Stimulated activated CD4-positive, alpha-beta T cell treated with anti-CD3 and anti-CD28 coated beads, TNF-alpha, amount 100 ng/mL, for 48 hours (primary cell): ENCODE measurements at places on chromosomes 2 and 18.
A peak's percentile ranks its signal among the peaks of the same experiment; 100 is the strongest.

- no peak for DNase-seq
These were observed 66.5 kb upstream of the TLK1 start for GRCh38 chr2:171227066-171227782.

- no peak for DNase-seq
These were observed 482.5 kb downstream of the BCL11A start for GRCh38 chr2:60070736-60071489.

DNA sequence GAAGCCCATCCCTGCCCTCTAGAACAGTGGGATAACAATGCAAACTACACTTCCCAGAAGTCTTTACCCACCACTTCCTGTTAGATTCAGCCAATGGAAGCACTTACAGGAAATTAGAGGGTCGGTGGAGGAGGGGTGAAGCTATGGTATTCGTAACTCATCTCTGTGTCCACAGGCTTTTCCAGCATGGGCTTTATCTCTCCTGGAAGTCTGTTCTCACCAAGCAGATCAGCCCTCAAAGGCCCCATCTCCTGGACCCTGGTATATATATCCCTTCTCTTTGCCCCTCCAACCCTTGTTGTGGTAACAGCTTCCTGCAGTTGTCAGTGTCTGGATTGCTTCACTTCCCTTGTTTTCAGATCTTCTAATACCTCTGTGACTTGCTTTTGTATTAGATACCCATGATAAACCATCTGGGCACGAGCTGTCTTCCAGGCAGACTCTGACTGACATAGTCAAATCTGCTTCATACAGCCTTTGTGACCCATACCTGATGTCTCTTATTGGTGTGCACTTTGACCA is 475.0 kb upstream of the POU3F3 start:
- DNase-seq = peak; percentile 4

- no peak for DNase-seq
These were observed 325.4 kb downstream of the ERBB4 start for GRCh38 chr2:212213191-212213590.

GRCh38 chr2:70852824-70853223 is 17.2 kb upstream of the CD207 start:
- DNase-seq = no peak

- DNase-seq = no peak
These were observed 60.5 kb downstream of the AGAP1 start for GRCh38 chr2:235554385-235554784.

GRCh38 chr2:31505111-31505510 is 75.6 kb downstream of the SRD5A2 start:
- DNase-seq = no peak

DNA sequence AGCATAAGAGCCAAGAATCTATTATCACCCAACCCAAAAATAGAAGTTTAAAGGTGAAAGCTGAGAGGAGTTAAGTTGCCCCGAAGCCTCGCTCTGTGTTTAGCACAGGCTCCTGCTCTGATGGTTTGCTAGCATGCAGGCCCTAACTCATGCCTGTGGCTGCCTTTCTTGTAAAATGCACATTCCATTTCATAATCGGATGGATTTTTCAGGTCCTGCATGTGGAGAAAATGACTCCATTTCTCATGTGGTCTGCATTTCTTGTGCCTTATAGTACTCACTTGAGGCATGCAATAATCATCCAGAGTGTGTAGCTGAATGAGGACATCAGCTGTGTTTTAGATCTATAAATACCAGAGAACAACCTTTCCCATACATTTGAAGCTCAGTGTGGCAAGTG is 381.8 kb downstream of the CPS1 start:
- no peak for DNase-seq

DNA sequence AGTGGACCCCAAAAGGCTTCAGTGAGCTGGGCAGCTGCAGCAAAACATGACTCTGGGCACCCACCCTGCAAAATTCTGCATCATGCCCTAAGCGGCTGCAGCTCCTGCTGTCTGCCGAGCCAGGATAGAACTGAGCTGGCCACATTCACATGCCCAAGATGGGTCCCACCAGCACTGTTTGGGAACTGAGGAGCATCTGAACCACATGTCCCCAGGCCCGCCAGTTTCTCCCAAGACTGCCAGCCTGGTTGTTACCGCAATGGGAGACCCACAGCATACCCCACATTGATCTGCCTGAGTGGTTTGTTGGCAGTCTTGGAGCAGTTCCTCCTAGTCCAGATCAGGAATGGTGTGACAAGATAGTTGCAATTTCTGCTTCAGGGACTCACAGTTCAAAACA is 946.8 kb downstream of the CPS1 start:
- no peak for DNase-seq

DNA sequence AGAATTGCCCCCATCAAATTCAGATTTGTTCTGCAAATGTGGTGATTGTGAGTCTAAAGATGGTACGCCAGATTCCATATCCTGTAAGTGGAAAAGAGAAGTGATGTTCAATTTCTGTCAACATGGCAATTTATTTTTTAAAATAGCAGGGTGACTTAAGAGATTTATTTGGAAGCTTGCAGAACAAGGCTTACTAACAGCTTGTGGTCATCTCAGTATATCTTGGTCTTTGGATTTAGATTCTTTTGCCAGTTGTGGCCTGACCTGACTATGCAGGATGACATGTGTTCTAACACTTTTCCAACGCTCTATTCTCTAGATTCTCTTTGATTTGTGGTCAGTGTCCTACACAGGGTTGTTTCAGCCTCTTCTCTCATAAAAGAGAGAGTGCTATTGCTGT is 74.4 kb downstream of the MAP3K20 start:
- no peak for DNase-seq

- DNase-seq = no peak
These were observed 127.7 kb downstream of the SOCS6 start for GRCh38 chr18:70416496-70416895.

DNA sequence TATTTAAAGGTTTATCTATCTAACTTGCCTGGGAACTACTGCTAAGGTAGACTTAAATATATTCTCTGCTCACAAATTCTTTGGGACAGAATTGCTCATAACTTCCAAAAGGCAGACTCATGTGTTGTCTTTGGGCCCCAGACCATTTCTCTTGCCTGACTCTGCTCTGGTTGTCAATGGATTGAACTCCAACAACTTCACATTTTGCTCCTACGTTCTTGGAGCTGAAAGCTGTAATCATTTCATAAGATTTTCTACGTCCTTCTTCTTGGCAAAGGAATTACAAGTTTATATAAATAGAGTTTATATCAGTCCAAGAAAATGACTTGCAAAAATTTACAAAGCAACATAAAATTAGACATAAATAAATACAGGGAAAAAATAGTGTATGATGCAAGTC is 32.9 kb upstream of the PPM1B start:
- DNase-seq = no peak

- DNase-seq = no peak
These were observed 122.9 kb downstream of the LCLAT1 start for GRCh38 chr2:30569946-30570345.

GRCh38 chr2:150631236-150631821 is 143.9 kb upstream of the RND3 start:
- no peak for DNase-seq

DNA sequence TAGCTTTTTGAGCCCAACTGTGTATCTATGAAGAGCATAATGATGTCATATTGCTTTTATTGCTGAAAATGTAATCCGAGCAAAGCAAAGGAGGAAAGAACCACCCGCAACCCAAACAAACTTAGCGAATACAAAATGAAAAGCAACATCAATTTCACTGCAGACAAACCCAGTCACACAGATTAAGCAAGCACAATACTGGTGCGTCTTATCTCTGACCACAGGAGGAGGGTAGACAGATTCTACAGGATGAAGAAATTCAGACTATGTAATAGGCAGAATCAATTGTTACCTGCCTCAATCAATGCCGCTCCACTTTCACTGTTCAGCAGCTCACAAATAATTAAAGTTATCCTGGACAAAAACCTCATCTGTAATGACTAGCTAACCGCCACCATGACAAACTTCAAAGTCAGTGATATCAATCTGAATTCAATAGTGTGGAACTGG is 115.5 kb upstream of the SP3 start:
- no peak for DNase-seq

DNA sequence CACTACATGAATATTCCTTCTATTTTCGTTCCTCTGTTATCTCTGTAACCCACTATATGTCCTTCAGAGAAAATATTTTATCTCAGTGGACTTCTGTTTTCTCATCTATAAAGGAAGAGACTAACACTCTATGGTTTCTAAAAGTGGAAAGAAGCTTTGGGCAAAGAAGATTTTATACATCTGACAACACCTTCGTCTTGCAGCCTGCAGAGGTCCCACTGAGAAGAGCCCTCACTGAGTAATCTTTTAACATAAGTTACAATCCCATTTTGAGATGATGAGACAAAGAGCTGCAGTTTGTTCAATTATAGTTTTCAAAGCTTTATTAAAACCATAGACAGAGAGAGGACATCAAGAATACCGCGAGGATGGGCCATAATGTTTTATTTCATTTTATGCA is 28.7 kb downstream of the XIRP2 start:
- DNase-seq = no peak

GRCh38 chr18:74277296-74277695 is 14.5 kb downstream of the CYB5A start:
- DNase-seq = no peak

DNA sequence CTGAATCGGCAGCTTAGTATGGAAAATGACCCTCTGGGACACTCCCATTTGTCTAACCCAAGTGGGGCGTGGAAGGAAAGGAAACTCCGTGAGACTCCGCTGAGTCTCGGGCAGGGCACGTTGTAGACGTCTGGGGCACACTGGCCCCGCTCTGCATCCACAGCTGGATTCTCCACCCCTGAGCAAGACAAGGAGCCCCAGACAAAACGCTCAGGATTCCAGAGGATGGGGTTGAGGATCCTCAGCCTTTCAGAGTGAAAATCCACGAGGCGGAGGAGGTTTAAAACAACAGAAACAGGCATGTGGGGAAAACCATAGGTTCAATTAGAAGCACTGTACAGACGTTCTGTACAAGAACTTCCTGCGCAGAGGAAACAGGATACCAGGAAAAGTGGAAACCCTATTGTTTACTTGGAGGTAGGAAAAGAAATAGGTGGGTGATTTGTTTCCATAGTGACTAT is 124.9 kb upstream of the ZNF236 start:
- DNase-seq = no peak

DNA sequence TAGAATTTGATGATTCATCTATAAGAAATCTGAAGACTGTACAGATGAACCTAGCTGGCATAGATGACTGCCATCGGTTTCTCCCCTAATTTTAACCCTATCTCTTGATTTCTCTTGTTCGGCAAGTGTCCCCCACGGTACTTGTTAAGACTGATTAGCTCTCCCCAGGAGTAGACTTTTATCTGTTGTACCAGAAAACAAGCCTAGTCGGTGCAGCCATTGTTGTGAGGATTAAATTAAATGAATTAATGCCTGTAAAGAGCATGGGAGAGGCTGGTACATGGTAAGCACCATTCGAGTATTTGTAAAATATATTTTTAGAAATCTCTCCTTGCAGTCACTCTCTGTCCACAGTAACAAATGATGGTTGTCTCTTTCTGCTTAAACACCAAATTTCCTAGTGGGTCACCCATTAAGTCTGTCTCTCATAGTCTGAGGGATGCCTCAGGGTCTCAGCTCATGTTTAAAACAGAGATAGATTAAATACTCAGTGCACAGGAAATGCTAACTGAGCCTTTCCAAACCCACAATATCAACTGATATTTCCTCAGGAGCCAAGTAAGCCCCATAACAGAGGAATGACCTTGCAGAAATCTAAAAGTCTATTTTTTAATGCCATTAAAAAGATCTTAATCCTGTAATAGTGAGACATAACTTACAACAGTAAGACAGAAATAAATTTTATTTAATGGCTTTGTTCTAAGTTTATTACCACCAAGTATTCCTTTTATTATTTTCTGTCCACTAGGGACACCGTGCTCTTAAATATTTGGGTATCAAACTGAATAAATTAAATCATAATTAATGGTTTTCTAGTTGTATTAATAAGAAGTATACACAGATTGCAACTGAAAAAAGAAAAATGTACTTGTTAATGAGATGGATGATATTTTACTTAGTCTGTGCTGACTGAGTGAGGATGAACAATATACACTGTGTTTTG is 2.9 kb upstream of the B4GALT6 start:
- no peak for DNase-seq

DNA sequence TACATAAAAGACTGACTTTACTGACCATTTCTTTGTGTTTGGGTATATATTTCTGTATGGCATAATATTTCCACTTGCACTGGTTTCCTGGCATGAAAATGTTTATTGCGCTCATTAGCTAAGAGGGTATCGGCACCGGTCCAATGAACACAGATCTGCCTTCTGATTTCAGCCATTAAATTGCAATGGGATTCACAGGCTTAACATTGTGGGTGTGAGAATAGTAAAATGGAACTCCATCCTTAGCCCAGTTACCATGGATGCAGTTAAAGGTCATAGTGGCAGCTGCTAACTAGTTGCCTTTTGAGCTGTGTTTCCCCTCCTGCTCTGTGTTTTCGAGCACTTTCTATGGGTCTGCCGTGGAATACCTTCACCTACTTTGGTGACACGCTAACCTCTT is 352.6 kb upstream of the POU3F3 start:
- DNase-seq = no peak

DNA sequence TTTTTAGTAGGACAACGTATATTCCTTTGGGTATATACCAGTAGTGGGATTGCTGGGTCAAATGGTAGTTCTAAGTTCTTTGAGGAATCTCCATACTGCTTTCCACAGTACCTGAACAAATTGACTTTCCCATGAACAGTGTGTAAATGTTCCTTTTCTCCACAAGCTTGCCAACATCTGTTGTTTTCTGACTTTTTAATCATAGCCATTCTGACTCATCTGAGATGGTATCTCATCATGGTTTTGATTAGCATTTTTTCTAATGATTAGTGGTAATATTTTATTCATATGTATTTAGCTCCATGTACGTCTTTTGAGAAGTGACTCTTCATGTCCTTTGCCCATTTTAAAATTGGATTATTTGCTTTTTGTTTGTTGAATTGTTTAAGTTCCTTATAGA is 58.4 kb upstream of the CERS6 start:
- DNase-seq = no peak

GRCh38 chr2:95346231-95346737 is 49.1 kb downstream of the KCNIP3 start:
- no peak for DNase-seq
